ENCODE measurements at places on chromosomes 3 and 15.
A peak's percentile ranks its signal among the peaks of the same experiment; 100 is the strongest.

DNA sequence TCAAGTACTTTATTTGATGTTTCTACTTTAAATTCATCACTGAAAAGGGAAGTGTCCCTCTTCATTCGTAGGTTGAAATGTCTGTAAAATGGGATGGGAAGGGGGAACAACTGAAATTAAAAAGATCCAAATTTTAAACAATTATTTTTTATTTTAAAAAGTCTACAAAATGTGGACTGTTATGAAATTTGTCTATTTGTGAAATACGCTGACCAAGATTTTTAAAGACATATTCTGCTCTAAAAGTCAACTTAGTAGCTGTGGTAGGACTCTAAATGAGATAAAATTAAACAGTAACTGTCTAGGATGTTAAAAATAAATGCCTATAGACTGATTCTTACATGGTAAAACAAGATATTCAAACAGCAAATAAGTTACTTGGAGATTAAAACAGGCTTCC lies 67.3 kb downstream of the ADAM10 start:
- H3K36me3 ChIP-seq, result peaks cover 8% of the 10 kb centered on the region
- H3K27me3 ChIP-seq, result no peaks in the 10 kb centered on the region
- H3K4me1 ChIP-seq, result no peaks in the 10 kb centered on the region
- H3K27ac ChIP-seq, result no peak overlapping the region

GRCh38 chr3:136387031-136387430 lies 136.9 kb downstream of the PCCB start:
- DNase-seq, result no peak
- peaks cover 8% of the 10 kb centered on the region for H3K4me1 ChIP-seq
- no peaks in the 10 kb centered on the region for H3K27me3 ChIP-seq
- no peak overlapping the region for H3K4me3 ChIP-seq
- no peak overlapping the region for H3K27ac ChIP-seq

- no peaks in the 10 kb centered on the region for H3K36me3 ChIP-seq
- H3K27ac ChIP-seq, result no peak overlapping the region
- DNase-seq, result no peak
- H3K27me3 ChIP-seq, result peaks cover 15% of the 10 kb centered on the region
- H3K4me3 ChIP-seq, result no peak overlapping the region
Measured at GRCh38 chr3:138114431-138114918, 933 bp downstream of the DZIP1L start.

DNA sequence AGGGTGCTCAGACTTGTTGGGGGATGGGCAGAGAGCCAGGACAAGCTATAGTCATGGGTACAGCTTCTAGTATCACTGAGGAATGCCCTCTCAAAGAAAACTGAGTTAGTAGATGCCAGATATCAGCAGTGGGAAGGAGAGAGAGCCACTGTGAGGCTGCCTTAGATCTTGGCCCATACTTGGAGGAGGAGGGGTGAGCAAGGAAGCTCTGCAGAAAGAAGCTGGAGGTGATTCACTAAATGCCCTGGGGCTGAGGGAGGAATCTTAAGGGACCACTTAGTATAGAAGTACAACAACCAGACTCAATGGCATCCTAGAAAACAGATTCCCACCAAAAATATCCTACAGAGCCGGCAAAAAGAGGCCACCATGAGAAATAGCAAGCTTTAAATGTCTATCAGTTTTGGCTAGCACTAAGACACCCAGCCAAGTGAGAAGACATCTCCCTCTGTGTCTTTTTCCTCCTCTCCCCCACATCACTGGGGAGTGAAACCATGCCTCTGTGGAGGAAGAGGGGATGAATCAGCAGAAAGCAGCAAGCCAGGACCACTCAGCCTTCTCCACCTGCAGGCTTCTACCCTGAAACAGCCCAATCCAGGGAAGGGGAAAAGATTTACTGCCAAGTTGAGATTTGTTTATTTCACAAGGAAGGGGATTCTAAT lies 282.5 kb upstream of the STT3B start:
- DNase-seq, result no peak
- peak overlapping the region; percentile 86 for H3K27ac ChIP-seq
- H3K4me1 ChIP-seq, result peaks cover 33% of the 10 kb centered on the region
- no peak overlapping the region for H3K4me3 ChIP-seq

DNA sequence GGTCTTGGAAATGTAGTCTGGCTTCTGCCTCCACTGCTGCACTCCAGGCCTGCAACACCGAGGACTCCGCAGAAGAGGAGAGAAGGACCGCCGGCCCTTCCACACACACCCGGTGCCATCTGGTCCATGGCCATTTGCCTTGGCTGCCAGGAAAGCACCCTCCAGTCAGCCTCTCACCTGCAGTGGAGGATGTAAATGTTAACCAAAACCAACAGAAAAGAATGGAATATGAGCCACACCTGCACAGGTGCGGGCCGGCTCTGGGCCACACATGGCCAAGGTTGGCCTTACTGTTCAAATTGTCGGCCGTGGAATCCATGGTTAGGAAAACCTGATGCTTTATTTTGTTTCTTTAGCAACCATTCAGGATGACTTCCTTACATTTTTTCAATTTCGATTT lies 178.3 kb upstream of the C2CD4B start:
- no peak for DNase-seq
- no peaks in the 10 kb centered on the region for H3K4me1 ChIP-seq
- no peaks in the 10 kb centered on the region for H3K36me3 ChIP-seq
- H3K4me3 ChIP-seq, result no peak overlapping the region
- no peak overlapping the region for H3K27ac ChIP-seq

DNA sequence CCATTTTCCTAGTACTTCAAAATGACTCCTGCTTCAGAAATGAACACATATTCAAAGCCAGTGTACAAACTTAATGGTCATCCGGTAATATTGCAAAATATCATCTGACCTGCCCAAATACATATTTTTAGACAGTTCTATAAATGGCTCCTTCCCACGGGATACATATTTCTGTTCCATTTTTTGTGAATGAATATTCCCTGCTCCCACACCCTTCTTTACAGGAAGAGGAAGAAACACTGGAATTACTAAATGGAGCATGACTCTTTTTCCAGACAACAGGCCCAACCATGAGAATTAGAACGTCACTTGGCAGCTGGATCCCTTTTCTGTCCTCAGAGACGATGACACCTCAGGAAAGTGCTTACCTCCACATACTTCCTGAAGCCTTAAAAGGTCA lies 38.0 kb upstream of the CBLB start:
- no peak overlapping the region for H3K27ac ChIP-seq
- no peak for DNase-seq
- H3K4me3 ChIP-seq, result no peak overlapping the region
- no peaks in the 10 kb centered on the region for H3K36me3 ChIP-seq
- H3K27me3 ChIP-seq, result no peaks in the 10 kb centered on the region

- no peaks in the 10 kb centered on the region for H3K36me3 ChIP-seq
- H3K27ac ChIP-seq, result no peak overlapping the region
- no peak overlapping the region for H3K4me3 ChIP-seq
- H3K27me3 ChIP-seq, result no peaks in the 10 kb centered on the region
- peaks cover 58% of the 10 kb centered on the region for H3K4me1 ChIP-seq
Measured at GRCh38 chr15:101137312-101137940, 114.4 kb downstream of the CHSY1 start.

GRCh38 chr3:188139466-188139865 lies 14.5 kb upstream of the LPP start:
- no peak overlapping the region for H3K27ac ChIP-seq
- H3K4me1 ChIP-seq, result no peaks in the 10 kb centered on the region
- H3K27me3 ChIP-seq, result no peaks in the 10 kb centered on the region
- H3K36me3 ChIP-seq, result no peaks in the 10 kb centered on the region

GRCh38 chr3:58102976-58103451 lies 94.8 kb downstream of the FLNB start:
- DNase-seq, result no peak
- H3K27ac ChIP-seq, result no peak overlapping the region
- H3K27me3 ChIP-seq, result no peaks in the 10 kb centered on the region
- no peak overlapping the region for H3K4me3 ChIP-seq

- no peaks in the 10 kb centered on the region for H3K4me1 ChIP-seq
- no peaks in the 10 kb centered on the region for H3K36me3 ChIP-seq
- no peak overlapping the region for H3K27ac ChIP-seq
- no peaks in the 10 kb centered on the region for H3K27me3 ChIP-seq
- H3K4me3 ChIP-seq, result no peak overlapping the region
Measured at GRCh38 chr3:146511402-146512134, 32.8 kb downstream of the PLSCR1 start.

DNA sequence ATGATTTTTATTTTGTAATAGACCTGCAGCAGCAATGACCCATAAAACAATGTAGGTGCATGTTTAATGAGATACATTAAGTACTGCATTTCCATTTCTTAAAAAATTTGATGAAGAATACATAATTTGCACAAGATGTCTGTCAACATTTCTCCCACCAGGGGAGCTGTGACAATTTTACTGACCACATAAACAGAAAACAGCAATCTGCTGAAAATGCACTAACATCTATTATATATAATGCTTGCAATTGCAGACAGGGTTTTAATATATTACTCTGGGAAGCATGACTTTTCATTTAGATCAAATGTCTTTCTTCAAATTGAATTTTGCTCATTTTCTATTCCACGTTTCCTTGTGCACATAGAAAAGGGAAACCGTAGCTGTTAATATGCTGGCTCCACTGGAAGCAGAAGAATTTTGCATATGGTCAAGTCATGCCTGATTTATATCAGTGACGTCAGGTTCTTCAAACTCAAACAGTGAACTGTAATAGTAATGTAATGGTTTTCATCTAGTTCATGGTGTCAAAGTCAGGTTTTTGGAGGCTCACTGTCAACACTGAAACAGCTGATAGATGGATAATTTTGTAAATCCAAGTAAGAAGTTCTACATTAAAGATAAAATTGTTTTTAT lies 79.8 kb upstream of the IGF1R start:
- no peak overlapping the region for H3K27ac ChIP-seq
- H3K4me1 ChIP-seq, result no peaks in the 10 kb centered on the region
- no peak overlapping the region for H3K4me3 ChIP-seq

GRCh38 chr3:67863869-67864268 lies 209.5 kb upstream of the SUCLG2 start:
- DNase-seq, result no peak
- no peaks in the 10 kb centered on the region for H3K27me3 ChIP-seq
- H3K4me1 ChIP-seq, result no peaks in the 10 kb centered on the region
- no peak overlapping the region for H3K4me3 ChIP-seq
- no peak overlapping the region for H3K27ac ChIP-seq

DNA sequence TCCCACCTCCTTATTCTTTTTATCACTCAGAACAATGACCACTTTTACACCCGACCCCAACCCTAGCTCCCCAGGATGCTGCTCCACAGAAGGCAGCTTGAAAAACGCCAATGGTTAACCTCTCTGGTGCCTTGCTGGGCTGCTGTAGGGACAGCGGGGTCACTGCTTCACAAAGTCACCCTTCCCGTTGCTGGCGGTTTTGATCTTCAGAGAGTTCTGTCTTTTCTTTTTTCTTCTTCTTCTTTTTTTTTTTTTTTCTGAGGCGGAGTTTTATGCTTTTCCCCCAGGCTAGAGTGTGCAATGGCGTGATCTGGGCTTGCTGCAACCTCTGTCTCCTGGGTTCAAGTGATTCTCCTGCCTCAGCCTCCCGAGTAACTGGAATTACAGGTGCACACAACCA lies 20.7 kb downstream of the CEP19 start:
- no peak overlapping the region for H3K27ac ChIP-seq
- no peak for DNase-seq
- H3K36me3 ChIP-seq, result no peaks in the 10 kb centered on the region
- H3K4me3 ChIP-seq, result no peak overlapping the region
- H3K4me1 ChIP-seq, result no peaks in the 10 kb centered on the region

DNA sequence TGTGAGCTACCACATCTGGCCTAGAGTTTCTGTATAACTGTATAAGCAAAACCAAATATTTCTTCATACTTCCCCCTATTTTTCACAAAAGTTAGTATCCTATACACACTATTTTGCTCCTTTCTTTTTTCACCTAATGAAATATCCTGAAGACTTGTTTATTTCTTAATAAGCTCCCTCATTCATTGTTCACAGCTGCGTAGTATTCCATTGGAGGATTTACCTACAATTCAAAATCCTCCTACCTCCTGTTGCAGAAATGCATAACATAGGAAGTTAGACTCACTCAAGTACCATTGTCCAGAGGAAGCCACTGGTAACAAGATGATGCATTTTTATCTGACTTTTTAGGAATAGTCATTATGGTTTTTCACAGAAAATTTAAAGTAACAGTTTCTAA lies 29.6 kb upstream of the TBC1D21 start:
- no peaks in the 10 kb centered on the region for H3K4me1 ChIP-seq
- H3K4me3 ChIP-seq, result no peak overlapping the region
- no peak for DNase-seq
- peaks cover 4% of the 10 kb centered on the region for H3K27me3 ChIP-seq

GRCh38 chr3:2945121-2945520 lies 165.1 kb downstream of the IL5RA start:
- H3K27ac ChIP-seq, result 0 out of 2 replicates have a peak overlapping the region, but pooled peaks have one; percentile 14
- DNase-seq, result no peak
- H3K4me1 ChIP-seq, result peaks cover 14% of the 10 kb centered on the region
- no peaks in the 10 kb centered on the region for H3K27me3 ChIP-seq

DNA sequence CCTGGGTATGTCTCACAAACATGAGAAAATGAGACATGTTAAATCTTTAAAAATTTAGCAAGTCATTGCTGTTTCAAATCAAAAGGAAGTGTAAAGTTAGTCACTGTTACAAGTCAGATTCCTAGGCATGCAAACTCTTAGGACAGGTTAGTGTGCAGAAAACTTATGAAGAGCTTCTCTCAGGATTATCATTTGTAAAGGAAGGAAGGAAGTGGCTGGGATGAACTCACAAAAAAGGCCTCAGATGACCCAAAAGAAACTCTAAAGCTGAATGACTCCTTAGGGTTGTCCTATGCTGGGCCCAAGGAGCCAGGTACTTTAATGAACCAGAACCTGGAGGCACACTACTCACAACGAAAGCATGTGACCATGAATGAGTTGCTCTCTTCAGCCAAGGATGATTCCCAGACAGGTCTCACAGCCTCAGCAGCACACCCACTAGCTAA lies 25.0 kb downstream of the MSL2 start:
- no peak overlapping the region for H3K4me3 ChIP-seq
- no peaks in the 10 kb centered on the region for H3K4me1 ChIP-seq
- no peaks in the 10 kb centered on the region for H3K27me3 ChIP-seq
- H3K27ac ChIP-seq, result peak overlapping the region; percentile 50
- H3K36me3 ChIP-seq, result no peaks in the 10 kb centered on the region

Data from GM12878 (cell line).